ENCODE measurements at places on chromosomes 7 and 10. TPM values are rescaled to one million over a fixed set of nuclear protein-coding genes. Genes with fewer than 3 reads are reported as not detected.

DNA sequence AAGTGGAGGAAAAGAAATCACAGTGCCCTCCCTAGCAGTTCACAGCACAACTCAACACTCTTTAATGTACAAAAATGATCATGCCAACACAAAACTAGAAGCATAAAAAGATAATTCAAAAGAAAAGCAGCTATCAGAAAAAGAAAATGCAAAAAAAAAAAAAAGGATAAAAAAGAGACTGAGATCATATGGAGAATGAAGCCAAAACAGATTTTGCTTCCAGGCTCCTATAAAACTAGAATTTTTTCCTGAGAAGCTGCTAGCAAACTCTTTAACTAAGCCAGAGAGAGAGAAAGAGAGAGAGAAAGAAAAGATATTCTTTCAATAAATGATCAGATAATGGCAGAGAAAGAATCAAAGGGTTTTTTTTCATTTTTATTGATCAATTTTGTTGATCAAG is 288.0 kb upstream of the ANKRD30A start:
- no peak for DNase-seq
- H3K4me1 ChIP-seq = no peaks in the 10 kb centered on the region
- H3K27me3 ChIP-seq = no peaks in the 10 kb centered on the region
- no peak overlapping the region for H3K27ac ChIP-seq
- H3K4me3 ChIP-seq = no peak overlapping the region

DNA sequence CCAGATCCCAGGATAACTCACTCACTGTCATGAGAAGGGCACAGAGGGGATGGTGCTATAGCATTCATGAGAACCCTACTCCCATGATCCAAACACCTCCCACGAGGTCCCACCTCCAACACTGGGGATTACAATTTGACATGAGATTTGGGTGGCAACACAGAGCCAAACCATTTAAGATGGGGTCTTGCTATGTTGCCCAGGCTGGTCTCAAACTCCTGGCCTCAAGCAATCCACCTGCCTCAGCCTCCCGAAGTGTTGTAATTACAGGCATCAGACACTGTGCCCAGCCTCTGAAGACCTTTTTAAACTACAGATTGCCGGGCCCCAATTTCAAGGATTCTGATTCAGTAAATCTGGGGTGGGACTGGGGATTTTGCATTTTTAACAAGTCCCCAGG is 98.5 kb downstream of the BAMBI start:
- no peak overlapping the region for H3K27ac ChIP-seq
- no peak for DNase-seq
- H3K36me3 ChIP-seq = no peaks in the 10 kb centered on the region
- H3K4me1 ChIP-seq = no peaks in the 10 kb centered on the region
- H3K27me3 ChIP-seq = no peaks in the 10 kb centered on the region
- H3K4me3 ChIP-seq = no peak overlapping the region

RADIL gene
- total RNA-seq = 0.26 TPM

FRMPD2 gene
- total RNA-seq = not detected

DNA sequence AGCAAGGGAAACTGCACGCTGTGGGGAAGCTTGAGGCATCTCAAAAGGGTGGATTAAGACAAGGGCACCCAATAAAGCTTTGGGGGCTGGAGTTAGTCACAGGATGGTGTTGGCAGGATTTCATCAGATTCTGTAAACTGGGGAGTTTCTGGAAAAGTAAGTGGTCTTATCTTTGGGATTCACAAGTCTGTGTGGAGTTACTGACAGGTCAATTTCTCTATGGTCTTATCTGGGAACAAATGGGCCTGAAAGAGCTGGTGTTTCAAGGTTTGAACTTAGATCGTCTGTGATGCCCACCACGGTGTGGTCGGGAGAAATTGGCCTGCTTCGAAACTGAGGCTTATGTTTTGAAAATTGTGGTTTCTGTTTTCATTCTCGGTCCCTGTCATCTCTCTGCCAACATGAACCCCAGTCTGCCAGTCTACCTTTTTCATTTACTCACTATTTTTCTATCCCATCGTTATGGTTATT is 23.8 kb upstream of the AOAH start:
- H3K4me3 ChIP-seq = no peak overlapping the region
- H3K4me1 ChIP-seq = peaks cover 25% of the 10 kb centered on the region
- H3K27me3 ChIP-seq = peaks cover 2% of the 10 kb centered on the region
- H3K36me3 ChIP-seq = peaks cover 4% of the 10 kb centered on the region

GRCh38 chr7:154785898-154786297 is 217.0 kb downstream of the PAXIP1 start:
- no peak overlapping the region for H3K27ac ChIP-seq
- no peak for DNase-seq
- H3K4me1 ChIP-seq = no peaks in the 10 kb centered on the region
- no peak overlapping the region for H3K4me3 ChIP-seq
- no peaks in the 10 kb centered on the region for H3K27me3 ChIP-seq

RSPH10B2 gene
- total RNA-seq = 0.59 TPM

- no peak overlapping the region for H3K27ac ChIP-seq
- H3K4me3 ChIP-seq = no peak overlapping the region
- peaks cover 29% of the 10 kb centered on the region for H3K27me3 ChIP-seq
- H3K4me1 ChIP-seq = peaks cover 16% of the 10 kb centered on the region
- no peaks in the 10 kb centered on the region for H3K36me3 ChIP-seq
Observed at GRCh38 chr10:100334762-100335161, 4.7 kb upstream of the PKD2L1 start.

DNA sequence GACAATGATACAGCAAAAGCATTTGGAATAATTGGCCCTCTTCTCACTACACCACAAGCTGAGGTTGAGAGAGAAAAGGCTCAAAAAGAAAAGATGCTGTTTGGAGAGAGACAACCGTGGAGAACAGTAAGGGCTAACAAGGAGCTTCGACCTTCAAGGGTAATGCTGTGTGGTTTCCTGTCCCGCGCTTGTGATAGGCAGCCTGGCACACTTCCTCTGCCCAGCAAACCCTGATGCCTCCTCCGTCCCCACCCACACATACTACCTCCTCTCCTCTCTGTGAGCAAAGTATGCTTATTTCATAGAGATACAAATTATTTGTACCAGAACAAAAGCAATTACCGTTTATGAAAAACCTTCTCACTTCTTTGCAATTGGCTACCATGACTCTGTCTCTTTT is 755.4 kb downstream of the KCNMA1 start:
- no peaks in the 10 kb centered on the region for H3K27me3 ChIP-seq
- no peak overlapping the region for H3K27ac ChIP-seq
- peak; percentile 33 for DNase-seq
- H3K36me3 ChIP-seq = no peaks in the 10 kb centered on the region

DNA sequence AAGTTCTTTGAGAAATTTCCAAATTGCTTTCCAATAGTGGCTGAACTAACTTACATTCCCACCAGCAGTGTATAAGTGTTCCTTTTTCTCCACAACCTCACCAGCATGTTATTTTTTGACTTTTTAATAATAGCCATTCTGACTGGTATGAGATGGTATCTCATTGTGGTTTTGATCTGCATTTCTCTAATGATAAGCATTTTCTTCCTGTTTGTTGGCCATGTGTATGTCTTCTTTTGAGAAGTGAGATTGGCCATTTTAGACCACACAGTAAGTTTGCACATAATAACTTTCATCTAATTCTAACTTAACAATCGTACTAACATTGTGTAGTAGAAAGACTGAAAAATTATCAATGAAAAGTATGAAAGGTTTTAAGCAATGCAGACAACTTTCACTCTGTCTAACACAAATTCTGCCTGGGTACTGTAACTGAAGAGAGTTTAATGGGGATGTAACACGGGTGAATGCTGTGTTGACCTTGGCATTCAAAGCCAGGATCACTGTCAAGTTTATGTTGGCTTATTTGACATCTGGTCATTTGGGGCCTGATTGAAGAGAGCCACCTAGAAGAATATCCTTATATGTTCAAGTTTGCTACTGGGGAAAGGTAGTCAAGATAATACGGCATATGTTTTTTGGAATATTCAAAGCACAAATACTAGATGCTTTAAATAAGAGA is 50.4 kb downstream of the FAM171A1 start:
- DNase-seq = no peak
- no peak overlapping the region for H3K27ac ChIP-seq
- H3K4me1 ChIP-seq = peaks cover 2% of the 10 kb centered on the region
- no peaks in the 10 kb centered on the region for H3K36me3 ChIP-seq

GRCh38 chr10:32033171-32033570 is 23.1 kb downstream of the KIF5B start:
- H3K27me3 ChIP-seq = no peaks in the 10 kb centered on the region
- no peak overlapping the region for H3K4me3 ChIP-seq
- H3K4me1 ChIP-seq = peaks cover 9% of the 10 kb centered on the region
- no peak for DNase-seq

DNA sequence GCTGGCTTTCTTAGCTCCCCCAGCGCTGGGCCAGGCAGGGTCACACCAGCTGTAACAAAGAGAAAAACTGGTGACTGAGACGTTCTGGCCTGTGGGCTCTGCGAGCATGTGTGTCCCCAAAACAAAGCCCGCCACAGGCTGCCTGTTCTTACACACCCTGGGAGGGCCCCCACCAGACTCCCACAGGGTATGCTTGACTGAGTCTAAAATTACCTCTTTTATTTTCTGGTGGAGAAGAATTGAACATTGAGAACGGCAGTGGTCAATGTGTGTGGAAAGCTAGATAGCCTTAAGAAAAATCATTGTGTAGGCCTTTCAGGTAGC is 808 bp downstream of the C10orf71 start:
- no peak overlapping the region for H3K4me3 ChIP-seq
- H3K4me1 ChIP-seq = no peaks in the 10 kb centered on the region
- no peak overlapping the region for H3K27ac ChIP-seq
- DNase-seq = no peak

AOAH gene
- total RNA-seq = 17.8 TPM

NME8 gene
- total RNA-seq = not detected

OR6V1 gene
- not detected for total RNA-seq

- no peak overlapping the region for H3K27ac ChIP-seq
- DNase-seq = no peak
- H3K4me1 ChIP-seq = no peaks in the 10 kb centered on the region
Observed at GRCh38 chr7:77316219-77316978, 99.8 kb downstream of the GSAP start.

TBXAS1 gene
- total RNA-seq = 1.8 TPM

CYP3A5 gene
- not detected for total RNA-seq

TMEM270 gene
- total RNA-seq = not detected

- H3K4me1 ChIP-seq = no peaks in the 10 kb centered on the region
- no peak overlapping the region for H3K4me3 ChIP-seq
- H3K27me3 ChIP-seq = no peaks in the 10 kb centered on the region
- DNase-seq = no peak
Observed at GRCh38 chr10:114990586-114990985, 52.6 kb downstream of the TRUB1 start.

DNA sequence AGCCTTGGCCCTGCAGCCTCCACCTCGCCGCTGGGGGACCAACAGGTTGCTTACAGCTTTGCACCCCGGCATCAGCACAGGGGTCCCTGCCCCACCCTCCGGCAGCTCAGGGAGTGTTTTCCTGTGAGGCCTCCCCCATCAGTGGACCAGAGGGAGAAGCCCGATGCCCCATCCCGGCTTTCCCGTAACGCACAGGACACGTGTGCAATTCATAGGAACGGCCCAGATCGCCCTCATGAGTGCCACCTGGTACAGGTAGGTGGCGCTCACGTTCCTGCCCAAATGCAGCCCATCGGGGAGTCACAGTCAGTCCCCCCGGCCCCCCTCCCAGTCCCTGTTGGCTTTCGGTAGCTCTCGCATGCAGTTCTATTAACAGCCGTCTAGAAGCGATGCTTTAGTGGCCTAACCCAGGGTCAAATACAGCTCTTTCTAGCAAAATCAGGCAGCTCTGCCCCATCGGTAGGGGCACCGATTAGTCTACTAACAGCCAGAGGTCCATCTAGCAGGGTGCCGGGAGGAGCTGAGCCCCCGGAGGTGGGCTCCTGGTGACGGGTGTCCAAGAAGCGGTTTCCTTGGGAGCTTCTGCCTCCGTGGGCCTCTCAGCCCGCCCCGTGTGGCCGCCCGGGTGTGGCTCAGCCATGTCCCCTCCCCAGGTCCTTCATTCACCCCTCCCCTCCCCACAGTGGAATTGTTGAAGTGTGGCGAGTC is 48.4 kb upstream of the GTF2IRD1 start:
- no peak overlapping the region for H3K4me3 ChIP-seq
- H3K4me1 ChIP-seq = peaks cover 5% of the 10 kb centered on the region
- no peak for DNase-seq
- no peaks in the 10 kb centered on the region for H3K27me3 ChIP-seq
- H3K27ac ChIP-seq = no peak overlapping the region

DNA sequence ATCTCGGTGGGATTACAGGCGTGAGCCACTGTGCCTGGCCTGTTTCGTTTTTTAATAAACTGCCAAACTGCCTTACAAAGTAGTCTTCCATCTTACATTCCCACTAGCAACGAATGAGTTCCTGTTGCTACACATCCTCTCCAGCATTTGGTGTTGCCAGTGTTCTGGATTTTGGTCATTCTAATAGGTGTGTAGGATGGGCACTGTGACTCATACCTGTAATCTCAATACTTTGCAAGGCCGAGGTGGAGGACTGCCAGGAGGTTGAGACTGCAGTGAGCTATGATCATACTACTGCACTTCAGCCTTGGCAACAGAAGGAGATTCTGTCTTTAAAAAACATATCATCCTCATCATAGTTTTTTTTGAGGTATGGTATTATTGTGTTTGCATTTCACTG is 21.4 kb upstream of the RSBN1L start:
- H3K4me3 ChIP-seq = no peak overlapping the region
- no peak overlapping the region for H3K27ac ChIP-seq
- no peaks in the 10 kb centered on the region for H3K4me1 ChIP-seq
- no peak for DNase-seq
- H3K36me3 ChIP-seq = no peaks in the 10 kb centered on the region

GRCh38 chr10:121511943-121512342 is 86.3 kb downstream of the FGFR2 start:
- H3K4me3 ChIP-seq = no peak overlapping the region
- no peak for DNase-seq
- no peaks in the 10 kb centered on the region for H3K36me3 ChIP-seq
- H3K4me1 ChIP-seq = peaks cover 4% of the 10 kb centered on the region
- H3K27me3 ChIP-seq = no peaks in the 10 kb centered on the region

IKZF1 gene
- total RNA-seq = 282 TPM

- peaks cover 7% of the 10 kb centered on the region for H3K4me1 ChIP-seq
- DNase-seq = no peak
- no peak overlapping the region for H3K4me3 ChIP-seq
- no peak overlapping the region for H3K27ac ChIP-seq
- peaks cover 2% of the 10 kb centered on the region for H3K27me3 ChIP-seq
Observed at GRCh38 chr7:106779877-106780276, 85.2 kb upstream of the PIK3CG start.

CLCN1 gene
- total RNA-seq = not detected

DNA sequence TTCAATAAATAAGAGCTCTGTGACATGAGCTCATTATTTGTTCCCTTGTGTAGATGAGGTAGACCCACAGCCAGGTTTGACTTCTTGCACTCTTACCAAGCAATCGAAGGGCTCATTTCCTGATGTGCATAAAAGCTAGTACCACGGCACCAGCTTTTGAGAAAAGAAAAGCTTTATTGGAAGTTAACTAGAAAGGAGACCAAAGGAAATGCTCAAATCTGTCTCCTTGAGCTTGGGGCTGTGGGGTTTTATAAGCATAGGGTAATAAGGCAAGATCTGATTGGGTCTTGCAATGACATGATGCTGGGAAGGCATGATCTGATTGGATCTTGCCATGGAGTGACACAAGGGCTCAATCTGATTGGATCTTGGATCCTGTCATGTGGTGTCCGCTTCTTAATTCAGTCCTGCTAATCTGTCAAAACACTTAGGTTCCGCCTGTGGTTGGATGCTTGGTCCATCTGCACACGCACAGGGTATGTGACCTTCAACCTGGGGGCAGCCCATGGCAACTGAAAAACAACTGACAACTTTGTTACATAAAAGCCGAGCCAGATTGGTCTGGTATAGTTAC is 47.8 kb upstream of the FRMD4A start:
- H3K4me1 ChIP-seq = peaks cover 11% of the 10 kb centered on the region
- H3K27me3 ChIP-seq = peaks cover 27% of the 10 kb centered on the region
- no peak overlapping the region for H3K27ac ChIP-seq
- no peaks in the 10 kb centered on the region for H3K36me3 ChIP-seq
